ENCODE measurements at places on chromosomes 1 and 21.

DNA sequence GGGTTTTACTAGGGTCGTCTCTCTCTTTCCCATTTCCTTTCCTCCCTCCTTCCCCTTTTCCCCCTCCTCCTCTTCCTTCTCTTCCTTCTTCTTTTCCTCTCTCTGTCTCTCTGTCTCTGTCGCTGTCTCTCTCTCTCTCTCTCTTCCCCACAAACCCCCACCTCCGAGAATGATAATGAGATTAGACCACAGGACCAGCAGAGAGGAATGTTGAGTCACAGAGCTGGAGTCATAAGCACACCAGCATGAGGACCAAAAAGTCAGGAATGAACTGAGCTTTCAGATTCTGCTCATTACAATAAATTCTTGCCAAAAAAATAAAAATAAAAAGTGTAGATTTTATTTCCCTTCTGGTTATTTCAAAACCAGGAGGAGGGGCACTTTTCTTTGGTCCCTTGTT, 377.4 kb downstream of the LTN1 start:
- DNase-seq: no peak

GRCh38 chr1:206832352-206832880, 33.0 kb upstream of the IL20 start:
- no peak for DNase-seq

GRCh38 chr1:205672395-205672889, 7.9 kb downstream of the SLC45A3 start:
- no peak for DNase-seq

GRCh38 chr1:184296466-184297243, 90.2 kb upstream of the C1orf21 start:
- no peak for DNase-seq

DNA sequence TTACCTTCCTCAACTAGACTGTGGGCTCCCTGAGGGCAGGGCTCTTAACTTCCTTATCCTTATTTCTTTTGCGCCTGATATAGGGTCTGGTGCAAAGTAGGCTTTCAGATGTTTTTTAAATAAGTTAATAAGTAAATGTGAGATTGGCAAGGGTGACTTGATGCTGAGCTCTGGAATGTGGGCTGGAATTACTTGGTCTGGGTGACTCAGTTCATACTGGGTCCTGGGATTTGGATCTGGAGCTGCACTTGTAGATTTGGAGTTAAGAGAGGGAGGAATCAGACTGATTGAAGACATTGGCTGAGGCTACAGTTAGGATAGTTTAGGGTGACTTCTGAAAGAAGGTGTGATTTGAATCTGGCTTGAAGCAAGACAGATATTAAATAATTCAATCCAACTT, 190.9 kb downstream of the GIPC2 start:
- DNase-seq: no peak

- no peak for DNase-seq
Measured at GRCh38 chr1:112935461-112936111, 20.4 kb downstream of the SLC16A1 start.

GRCh38 chr1:205453466-205453865, 2.4 kb downstream of the BLACAT1 start:
- DNase-seq: no peak

DNA sequence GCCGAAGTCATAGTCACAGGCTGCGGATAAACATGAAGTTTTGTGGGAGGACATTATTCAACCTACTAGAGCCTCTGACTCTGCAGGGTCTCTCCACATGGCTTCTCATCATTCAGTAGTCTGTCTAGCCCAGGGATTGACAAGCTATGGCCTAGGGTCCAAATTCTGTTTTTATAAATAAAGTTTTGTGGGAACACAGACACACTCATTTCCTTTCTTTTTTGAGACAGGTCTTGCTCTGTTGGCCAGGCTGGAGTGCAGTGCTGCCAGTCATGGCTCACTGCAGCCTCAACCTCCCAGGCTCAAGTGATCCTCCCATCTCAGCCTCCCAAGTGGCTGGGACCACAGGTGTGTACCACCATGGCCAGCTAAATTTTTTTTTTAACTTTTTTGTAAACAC, 8.1 kb upstream of the ENO1 start:
- no peak for DNase-seq

DNA sequence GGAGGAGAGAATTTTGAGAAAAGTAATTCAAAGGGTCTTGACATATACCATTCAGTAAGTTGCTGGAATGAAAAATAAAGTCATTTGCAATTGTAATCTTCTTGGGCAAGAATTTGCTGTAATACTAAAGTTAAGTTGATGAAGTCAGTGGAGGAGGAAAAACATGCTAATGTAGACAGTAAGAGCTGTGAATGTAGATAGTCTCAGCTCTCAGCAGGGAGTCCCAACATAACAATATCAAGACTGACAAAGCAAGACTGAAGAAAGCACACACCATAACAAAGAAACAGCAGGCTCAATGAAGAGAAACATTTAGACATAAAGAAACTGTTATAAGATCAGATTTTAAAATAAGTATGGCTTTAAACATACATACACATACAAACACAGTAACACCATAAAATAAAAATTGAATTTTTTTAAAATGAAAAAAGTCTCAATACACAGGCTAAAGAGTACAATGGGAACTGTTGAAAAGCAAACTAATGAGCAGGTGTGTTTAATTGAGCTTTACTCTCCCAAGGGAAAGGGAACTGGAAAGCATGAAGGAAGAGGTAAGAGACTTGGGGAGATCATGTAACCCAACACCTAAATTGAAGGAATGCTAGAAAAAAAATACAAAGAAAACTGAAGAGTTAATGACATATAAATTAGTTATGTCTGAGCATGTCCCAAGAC, 336.3 kb upstream of the NCAM2 start:
- DNase-seq: no peak

GRCh38 chr1:58107943-58108342, 438.6 kb downstream of the OMA1 start:
- no peak for DNase-seq

GRCh38 chr1:200483491-200484143, 73.8 kb upstream of the ZNF281 start:
- DNase-seq: peak; percentile 71

- DNase-seq: no peak
Measured at GRCh38 chr1:22527555-22528296, 35.6 kb upstream of the EPHA8 start.

- DNase-seq: no peak
Measured at GRCh38 chr1:79460773-79461436, 454.4 kb upstream of the ADGRL4 start.

- no peak for DNase-seq
Measured at GRCh38 chr1:227734546-227734855, 601 bp downstream of the JMJD4 start.

GRCh38 chr1:106680216-106680615, 376.3 kb upstream of the PRMT6 start:
- no peak for DNase-seq

DNA sequence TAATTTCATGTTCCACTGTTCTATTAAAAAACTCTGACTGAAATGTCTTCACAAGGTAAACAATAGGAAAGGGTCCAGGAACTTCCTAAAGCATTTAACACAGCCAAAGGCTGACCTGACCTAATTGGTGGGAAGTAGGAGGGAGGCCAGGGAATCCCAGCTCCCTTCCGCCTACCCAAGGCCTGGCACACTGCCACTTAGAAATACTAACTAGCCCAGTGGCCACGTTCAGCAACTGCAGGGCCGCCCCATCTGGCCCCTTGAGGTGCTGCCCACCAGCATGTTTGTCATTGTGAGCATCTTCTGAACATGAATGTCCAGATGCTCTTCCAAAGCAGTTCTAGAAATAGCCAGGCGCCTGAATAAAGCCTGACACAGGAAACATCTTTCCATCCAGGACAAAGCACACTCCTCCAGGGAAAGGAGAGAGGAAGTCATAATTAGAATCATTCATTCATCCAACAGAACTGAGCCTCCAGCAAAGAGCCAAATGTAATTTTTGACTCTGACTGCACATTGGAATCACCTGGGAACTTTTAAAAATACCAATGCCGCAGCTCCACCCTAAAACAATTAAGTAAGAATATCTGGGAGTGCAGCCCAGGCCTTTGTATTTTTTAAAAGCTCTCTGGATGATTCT, 44.6 kb upstream of the BCL9 start:
- DNase-seq: no peak

DNA sequence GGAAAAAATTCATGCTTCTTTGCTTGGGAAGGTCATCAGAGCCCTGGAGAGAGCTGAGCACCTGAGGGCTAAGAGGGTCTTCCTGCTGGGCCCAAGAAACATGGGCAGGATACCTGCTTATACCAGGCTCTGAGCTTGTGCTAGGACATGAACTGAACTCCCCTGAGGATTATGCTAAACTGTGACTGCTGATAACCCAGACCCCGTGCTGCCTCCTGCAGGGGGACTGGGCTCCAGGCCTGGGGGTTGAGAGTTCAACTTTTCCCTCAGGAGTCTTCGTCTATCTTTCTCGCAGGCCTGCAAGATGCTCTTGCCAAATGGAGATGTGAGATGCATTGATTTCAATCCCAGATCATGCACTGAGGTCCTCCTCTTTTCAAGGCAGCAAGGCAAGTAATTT, 368.5 kb downstream of the HHAT start:
- no peak for DNase-seq

DNA sequence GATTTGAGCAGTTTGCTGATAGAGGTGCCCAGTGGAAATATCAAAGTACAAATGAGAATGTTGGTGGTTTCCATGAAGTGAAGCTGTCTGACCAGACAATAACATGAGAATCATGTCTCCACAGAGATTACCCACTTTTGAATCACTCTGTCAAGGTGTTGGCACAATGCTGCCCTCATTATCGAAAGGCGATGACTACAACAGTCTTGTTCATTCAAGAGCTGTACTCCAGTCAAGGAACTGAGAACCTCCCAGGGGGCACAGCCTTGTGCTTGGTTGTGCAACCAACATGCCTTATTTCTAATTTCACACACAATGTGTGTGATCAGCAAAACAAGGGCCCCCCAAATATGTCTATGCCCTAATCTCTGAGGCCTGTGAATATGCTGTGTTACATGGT, 35.7 kb downstream of the ETS2 start:
- no peak for DNase-seq

DNA sequence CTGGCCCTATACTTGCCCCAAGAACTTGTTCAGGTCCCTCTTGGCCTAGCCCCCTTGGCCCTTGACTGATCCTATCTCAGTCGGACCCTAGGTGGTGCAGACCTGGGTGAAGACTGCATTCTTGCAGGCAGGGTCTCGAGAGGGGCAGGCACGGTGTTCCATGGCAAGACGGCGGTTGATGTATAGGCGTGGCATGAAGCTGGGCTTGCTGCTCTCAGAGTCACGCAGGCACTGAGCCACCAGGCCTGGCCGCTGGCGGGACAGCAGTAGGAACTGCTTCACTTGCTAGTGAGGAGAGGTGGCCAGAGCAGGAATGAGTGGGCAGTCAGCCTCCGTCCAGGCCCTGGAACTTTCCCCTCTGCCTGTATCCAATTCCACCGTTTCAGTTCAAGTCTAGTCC, 3.8 kb downstream of the HECTD3 start:
- no peak for DNase-seq

DNA sequence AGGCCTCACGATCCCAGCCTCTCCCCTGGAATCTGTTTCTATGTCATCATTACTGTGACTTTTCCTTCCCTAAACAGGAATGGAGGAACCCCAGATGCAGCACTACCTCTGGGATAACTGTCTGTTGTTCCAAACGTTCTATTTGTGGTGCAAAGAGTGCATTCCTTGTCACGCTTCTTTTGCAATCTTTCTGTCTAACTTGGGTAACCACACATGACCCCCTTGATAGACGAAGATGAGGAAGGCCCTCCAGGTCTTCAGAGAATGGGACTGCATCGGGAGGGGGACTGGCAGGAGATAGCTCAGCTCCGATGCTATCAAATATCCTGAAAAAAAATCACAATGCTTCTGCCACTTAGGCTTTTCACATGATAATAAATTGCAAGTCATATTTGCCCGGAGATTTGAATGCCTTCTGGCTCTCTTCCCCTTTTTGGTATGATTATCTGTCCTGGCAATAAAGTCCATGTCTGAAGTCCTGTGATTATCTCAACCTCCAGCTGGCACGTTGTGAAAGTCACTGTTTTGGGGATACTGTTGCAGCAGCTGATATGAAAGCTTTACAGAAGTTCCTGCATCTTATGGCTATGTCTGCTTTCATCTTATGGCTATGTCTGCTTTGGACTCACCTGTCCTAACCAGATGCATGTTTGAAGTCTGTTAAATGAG, 148.7 kb upstream of the LMO4 start:
- no peak for DNase-seq

- DNase-seq: no peak
Measured at GRCh38 chr1:3763351-3764125, 9.0 kb upstream of the SMIM1 start.

GRCh38 chr1:53544728-53545515, 85.7 kb downstream of the DMRTB1 start:
- DNase-seq: no peak

- no peak for DNase-seq
Measured at GRCh38 chr1:159474926-159475325, 35.4 kb downstream of the OR10J1 start.

- DNase-seq: no peak
Measured at GRCh38 chr1:36372617-36373016, 13.1 kb downstream of the STK40 start.

DNA sequence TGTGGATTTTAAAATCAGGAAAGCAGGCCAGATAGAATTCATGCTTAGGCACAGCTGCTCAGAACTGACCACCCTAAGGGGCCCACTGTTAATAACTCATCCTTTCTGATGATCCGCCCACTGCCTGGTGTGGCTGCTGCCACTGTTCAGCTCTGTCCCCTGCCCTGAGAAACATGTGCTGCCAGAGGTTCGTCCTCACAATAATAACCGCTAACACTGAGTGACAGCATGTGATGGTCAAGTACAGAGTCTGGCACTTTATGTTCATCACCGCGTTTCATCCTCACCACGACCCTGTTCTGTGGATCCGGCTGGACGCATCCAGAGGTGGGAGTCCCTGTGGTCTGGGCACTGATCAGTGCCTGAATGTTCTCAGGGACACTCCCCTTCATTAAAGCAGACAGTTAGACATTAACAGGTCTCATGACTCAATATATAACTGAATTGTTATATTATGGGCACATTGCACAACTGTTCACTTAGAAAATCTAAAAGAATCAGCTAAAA, 108.6 kb downstream of the SIM2 start:
- no peak for DNase-seq

DNA sequence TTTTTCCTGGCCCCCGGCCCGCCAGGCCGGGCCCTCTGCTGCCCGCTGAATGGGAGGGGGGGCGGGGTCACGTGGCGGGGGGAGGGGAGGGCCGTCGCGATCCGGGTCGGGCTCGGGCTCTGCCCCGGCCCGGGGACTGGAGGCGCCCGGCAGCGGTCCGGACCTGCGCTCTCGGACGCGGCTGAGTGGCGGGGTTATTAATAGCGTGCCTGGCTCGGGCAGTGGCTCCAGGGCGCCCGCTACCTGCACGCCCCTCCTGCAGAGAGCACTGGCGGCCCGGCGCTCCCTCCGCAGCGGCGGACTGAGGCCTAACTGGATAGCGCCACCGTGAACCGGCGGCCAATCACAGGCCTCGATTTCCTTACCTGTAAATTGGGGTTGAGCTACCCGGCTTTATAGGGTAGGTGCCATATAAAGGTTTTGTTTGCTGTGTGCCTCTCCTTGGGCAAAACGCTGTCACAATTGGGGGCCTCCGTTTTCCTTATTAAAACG, 28.1 kb downstream of the AHDC1 start:
- DNase-seq: no peak
